Prostate gland (tissue), 2 donors: ENCODE measurements at places on chromosomes 5 and 9. TPM values are rescaled to one million over a fixed set of nuclear protein-coding genes. Genes with fewer than 3 reads are reported as not detected.

GRCh38 chr5:2729189-2729588 lies 22.3 kb downstream of the IRX2 start:
- DNase-seq: no peak

DNA sequence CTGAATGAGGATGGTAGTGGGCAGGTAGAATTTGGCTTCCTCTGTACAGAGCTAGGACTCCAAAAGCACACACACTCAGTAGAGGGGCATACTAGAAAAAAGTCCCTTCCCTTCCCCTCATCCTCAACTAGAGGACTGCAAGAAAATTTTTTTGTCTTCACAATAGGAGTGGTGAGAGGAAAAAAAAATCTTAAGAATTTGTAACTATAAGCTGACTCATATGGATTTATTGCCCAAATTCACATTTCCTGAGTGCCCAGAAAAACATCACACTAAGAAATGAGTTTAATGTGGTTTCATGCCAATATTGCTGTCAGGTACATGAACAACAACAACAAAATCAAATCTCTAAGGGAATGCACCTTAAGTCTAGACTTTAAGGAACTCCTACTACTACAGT lies 43.7 kb downstream of the RANBP6 start:
- no peak for DNase-seq

DNA sequence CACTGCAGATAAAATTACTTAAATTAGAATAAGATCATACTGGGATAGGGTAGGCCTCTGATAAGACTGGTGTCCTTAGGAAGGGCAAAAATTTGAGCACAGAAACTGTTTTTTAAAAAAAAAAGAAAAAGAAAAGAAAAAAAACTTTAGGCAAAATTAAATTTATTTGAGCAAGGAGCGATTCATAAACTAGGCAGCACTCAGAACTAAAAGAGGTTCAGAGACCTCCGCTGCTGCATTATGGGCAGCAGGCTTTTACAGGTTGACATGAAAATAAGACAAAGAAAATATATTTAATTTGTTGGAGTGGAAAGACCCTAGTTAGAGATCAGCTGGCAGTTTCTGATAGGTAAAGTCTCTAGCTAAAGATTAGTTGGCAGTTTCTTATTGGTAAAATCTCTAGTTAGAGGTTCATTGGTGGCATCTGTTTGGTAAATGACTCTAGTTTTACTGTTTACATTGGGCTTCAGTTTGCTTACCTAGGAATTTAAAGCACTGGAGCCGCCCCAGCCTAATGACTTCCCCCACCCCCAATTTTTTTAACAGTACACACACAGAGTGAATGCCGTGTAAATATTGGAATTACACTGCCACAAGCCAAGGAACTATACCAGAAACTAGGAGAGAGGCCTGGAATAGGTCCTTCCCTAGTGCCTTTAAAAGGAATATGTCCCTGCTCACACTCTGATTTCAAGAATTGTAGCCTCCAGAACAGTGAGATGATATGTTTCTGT lies 4.5 kb upstream of the PLPP6 start:
- peak; percentile 42 for DNase-seq

DNA sequence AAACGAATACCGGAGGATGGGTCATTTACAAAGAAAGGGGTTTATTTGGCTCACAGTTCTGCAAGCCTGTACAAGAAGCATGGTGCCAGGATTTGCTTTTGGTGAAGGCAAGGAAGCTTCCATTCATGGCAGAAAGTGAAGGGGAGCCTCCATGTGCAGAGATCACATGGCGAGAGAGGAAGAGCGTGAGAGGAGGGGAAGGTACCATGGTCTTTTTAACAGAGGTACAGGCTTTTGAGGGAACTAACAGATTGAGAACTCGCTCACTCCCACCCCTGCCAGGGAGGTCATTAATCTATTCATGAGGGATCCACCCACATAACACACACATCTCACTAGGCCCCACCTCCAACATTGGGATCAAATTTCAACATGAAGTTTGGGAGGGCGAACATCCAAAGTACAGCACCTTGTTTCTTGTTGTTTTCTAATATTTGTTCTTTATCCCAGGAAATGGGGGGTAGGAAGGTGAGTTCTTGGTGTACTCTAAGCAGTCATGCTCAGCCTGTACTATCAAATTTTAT lies 18.5 kb downstream of the TMC1 start:
- DNase-seq: peak; percentile 86

DNA sequence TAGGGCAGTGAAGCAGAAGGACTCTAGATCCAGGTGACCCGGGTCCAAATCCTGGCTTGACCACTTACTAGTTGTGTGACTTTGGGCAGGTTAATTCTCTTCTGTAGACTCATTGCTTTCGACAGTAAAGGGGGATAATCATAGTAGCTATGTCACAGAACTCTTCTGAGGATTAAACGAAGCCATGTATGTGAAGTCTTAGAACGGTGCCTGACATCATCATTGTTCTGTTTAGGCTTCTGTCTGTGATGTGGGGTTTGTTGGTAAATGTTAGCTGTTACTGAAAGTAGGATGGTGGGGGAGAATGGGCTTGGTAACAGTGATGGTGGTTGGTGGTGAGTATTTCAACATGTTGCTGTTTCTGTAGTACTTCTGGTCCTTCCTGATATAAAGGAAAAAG lies 73.7 kb downstream of the MAP1B start:
- DNase-seq: no peak

GRCh38 chr9:87216897-87217455 lies 269.7 kb upstream of the GAS1 start:
- no peak for DNase-seq

GRCh38 chr5:97141539-97141938 lies 872 bp downstream of the LIX1 start:
- no peak for DNase-seq

DNA sequence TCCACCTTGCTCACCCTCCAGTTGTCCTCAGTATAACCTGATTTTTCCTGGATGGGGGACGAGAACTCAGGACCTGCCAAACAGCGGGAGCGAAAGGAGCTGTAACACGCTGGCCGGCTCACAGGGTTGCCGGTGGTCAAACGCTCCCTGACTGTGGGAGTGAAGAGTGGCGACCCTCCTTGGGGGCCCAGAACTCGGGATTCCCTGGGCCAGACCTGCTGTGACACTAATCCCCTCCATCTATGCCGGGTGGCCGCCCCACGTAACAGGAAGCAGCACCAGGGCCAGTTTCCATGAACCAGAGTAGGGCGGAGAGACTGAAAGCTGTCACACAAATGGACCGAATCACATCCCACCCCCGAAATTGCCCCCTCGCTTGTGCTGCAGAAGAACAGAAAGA lies 1809.2 kb upstream of the ACO1 start:
- no peak for DNase-seq

GRCh38 chr9:72983512-72984225 lies 30.8 kb upstream of the ALDH1A1 start:
- DNase-seq: no peak

DNA sequence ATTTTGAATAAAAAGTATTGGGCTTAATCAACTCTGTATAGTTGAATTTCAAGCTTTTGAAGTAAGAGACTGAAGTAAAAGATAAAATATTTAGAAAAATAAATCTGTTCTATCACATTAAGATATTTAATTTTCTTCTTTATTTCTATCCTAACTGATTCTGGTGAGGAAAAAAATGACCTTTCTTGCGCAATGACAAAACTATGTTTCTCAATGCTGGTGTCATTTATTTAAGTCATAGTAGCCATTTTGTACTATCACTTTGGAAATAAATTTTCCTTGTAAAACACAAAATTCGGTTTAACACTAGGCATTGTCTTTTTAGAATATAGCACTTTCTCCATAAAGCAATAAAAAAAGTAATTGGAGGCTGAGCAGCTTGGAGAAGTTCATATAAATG lies 728.0 kb downstream of the CDH9 start:
- DNase-seq: no peak

GRCh38 chr9:37329576-37329975 lies 92.9 kb upstream of the GRHPR start:
- DNase-seq: no peak

DNA sequence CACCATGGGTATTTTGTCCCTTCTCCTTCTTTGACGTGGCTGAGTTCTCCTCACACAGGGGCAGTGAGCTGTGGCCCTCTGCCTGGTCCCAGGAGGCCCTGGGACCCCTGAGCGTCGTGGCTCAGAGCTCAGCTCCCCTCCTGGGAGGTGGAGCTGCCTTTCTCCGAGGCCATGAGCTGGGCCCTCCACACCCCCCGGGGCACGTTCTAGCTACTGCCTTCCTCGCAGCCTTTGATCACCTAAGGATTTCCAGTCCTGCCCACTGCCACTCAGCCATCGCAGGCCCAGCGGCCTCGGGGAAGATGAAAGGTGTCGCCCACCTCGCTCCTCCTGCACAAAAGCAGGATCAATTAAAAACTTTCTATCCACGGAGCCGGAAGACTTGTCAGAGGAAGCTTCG lies 94.8 kb upstream of the RAPGEF1 start:
- no peak for DNase-seq

- DNase-seq: no peak
These were observed 33.7 kb downstream of the CENPP start for GRCh38 chr9:92359394-92359995.

- no peak for DNase-seq
These were observed 230.3 kb downstream of the MPDZ start for GRCh38 chr9:13049223-13049622.

- DNase-seq: no peak
These were observed 69.3 kb downstream of the KCNIP1 start for GRCh38 chr5:170573114-170573513.

DNA sequence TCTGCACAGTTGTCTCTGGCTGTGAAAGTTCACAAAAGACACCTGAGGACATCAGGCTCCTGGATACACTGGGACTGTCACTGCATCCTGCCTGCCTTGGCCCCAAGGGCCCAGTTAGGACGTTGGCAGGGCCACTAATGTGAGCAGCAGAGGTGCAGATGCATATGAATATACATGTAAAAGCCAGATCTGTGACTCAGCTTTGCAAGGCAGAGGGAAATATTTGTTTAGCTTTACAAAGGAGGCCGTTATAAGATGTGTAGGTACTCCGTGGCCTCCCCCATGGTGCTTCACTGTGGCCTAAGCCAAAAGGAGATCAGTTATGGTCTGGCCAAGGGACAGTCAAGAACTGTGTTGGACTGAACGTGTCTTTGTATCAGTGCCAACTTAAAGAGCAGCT lies 4.1 kb upstream of the C1QTNF3 start:
- no peak for DNase-seq

GRCh38 chr5:58904737-58905136 lies 321.9 kb downstream of the RAB3C start:
- no peak for DNase-seq

GRCh38 chr5:139186752-139187326 lies 11.3 kb downstream of the SIL1 start:
- no peak for DNase-seq

GRCh38 chr9:14170392-14170931 lies 143.5 kb downstream of the NFIB start:
- no peak for DNase-seq

- DNase-seq: no peak
These were observed 7.2 kb downstream of the ENTREP1 start for GRCh38 chr9:69332067-69332685.

- DNase-seq: peak; percentile 88
These were observed 173.7 kb downstream of the ERCC6L2 start for GRCh38 chr9:96048956-96049831.

DNA sequence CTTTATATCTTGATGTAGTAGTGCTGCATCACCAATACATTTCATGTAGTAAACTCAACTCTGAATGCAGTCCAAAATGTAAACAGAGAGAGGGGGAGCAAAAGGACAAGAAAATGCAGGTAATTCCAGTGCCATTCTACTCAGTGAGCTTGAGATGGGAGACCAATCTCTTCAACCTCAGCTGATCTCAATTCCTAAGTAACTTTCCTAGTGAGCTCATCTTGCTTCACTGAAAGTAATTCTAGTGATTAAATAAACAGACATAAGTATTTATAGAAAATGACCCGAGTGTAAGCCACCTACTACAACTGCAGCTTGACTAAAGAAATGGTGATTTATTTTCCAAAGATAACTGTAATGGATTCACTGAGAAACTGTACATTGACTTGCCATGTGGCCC lies 424.5 kb downstream of the DMRT2 start:
- no peak for DNase-seq

DNA sequence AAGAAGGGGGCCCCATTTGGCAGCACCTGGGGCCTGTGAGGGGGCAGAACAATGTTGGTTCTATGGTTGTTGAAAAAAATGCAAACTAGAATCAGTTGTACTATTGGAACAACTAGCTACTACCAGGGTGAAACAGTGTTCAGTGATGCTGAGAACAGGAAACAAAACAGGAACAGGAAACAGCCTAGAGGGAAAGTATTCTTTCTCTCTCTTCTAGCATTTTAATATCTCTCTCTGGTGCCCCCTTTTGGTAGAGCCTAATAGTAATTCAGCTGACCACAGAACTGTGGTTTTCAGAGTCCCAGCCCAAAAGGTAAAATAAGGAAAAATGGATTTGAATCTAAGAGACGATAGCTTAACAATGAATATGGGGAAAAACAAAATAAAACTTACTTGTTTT lies 138.0 kb upstream of the KCNN2 start:
- no peak for DNase-seq

DNA sequence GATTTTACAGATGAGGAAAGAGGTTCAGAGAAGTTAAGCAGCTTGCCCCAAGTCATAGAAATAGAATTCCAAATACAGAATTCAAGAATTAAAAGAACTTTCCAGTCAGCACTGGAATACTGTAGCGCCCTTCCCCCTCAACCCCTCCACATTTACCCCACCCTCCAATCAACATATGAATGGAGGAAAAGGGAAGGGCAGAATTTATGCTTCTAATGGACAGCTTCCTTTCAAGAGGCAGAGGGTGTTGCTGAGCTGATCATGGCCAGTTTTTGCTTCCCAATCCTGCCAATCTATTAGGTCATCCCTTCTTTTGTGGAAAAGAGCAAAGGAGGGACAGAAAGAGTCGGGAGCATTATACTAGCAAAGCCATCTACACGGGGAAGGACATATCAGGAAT lies 39.1 kb upstream of the ANKRD31 start:
- DNase-seq: no peak

GRCh38 chr9:70465398-70465797 lies 50.9 kb upstream of the KLF9 start:
- DNase-seq: no peak

GRCh38 chr9:14205463-14205862 lies 108.5 kb downstream of the NFIB start:
- DNase-seq: no peak

DNA sequence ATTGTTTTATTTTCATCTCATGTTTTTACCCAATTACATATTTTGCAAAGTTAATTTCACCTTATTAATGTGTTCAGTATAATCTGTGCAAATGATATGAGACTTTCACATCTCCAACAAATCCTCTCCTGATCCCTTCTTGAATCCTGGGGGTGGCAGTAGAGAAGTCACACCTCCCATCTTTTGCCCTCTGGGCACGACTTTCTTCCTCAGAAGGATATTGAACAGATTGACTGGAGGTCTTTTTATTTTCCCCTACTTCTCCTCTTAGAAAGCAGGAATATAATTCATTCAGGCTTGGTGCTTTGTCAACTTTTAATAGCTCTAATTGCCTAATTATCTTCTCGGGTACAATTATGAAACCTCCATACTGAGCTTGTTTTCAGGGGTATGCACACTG lies 1037.1 kb upstream of the NUDT12 start:
- DNase-seq: no peak

CAMK2A gene
- 1.0 TPM for total RNA-seq

CATSPER3 gene
- total RNA-seq: 3.2 TPM

NR6A1 gene
- 1.3 TPM for total RNA-seq

ADAMTS13 gene
- 8.1 TPM for total RNA-seq

OLFML2A gene
- 18.5 TPM for total RNA-seq
